ENCODE measurements at places on chromosomes 5 and 9.

GRCh38 chr9:91680106-91680505, 256.5 kb upstream of the NFIL3 start:
- no peak for DNase-seq

- peak; percentile 96 for DNase-seq
Measured at GRCh38 chr9:136051837-136052471, 43.1 kb downstream of the NACC2 start.

DNA sequence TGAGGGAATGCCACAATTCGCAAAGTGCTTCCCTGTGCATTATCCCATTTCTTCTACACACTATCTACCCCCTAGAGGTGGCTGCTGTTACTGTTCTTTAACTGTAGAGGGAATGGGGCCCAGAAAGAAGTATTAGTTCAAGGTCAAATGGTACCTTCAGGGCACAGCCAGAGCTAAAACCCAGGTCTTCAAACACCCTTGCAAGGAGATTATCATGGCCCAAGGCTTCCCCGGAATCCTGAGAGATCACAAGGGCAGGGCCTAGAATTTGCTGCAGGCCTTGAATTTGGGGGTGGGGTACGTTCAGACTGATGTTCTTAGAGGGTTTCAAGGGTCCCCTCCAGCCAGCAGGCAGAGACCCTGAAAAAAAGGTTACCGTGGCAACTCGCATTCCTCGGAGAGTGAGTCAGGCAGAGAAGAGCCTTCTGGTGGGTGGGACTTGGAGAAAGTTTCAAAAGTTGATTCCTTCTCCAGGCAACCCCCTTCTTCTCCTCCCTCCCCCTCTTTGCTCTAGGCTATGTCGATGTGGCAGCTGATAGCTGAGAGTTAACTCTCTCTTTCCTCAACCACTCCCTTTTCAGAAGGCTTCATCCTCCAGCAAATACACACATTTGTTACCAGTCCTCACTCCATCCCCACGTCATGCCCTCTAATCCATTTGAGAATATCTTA, 1.9 kb downstream of the SPARC start:
- DNase-seq: peak; percentile 88

- DNase-seq: no peak
Measured at GRCh38 chr5:164998590-164998989, 1493.2 kb downstream of the MAT2B start.

- no peak for DNase-seq
Measured at GRCh38 chr5:76385540-76385939, 17.5 kb upstream of the IQGAP2 start.

DNA sequence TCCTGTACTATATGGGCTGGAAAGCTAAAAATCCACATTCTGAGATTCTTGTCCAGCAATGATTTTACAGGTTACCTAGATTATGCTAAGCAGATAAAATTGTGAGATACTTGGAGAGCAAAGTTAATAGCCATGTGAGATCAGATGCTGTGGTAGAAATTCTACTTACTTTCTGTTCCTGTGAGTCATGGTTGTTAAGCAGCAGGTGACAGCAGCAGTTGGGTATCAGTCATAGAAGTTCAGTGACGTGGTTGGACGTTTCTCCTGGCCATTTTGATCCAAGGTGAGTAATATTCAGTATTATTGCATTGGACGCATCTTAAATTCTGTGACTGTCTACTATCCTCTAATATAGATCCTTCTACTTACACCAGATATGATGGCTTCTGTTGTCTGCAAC, 524.5 kb downstream of the TMEM38B start:
- DNase-seq: peak; percentile 46

- no peak for DNase-seq
Measured at GRCh38 chr5:170338933-170339779, 41.6 kb upstream of the LCP2 start.

DNA sequence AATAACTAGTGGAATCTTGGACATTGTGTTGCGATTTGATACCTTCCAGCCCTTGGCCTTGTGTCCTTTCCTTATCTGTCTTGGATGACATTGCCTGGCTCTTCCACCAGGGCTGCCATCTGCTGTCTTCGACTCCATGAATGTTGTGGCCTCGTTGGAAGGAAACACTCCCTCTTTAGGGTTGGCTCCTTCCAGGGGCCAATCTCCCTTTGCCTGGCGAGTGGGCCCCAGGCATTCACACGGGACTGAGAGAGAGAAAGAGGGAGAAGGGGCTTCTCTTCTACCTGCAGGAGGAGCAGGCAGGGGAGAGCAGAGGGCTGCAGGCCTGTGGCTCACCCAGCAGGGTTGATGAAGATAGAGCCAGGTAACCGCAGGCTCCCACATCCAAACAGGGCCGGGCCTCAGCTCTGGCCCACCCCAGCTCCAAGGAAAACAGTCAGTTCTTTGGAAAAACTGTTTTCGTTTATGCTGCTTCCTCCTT, 31.3 kb downstream of the FGF1 start:
- no peak for DNase-seq

- DNase-seq: peak; percentile 39
Measured at GRCh38 chr9:121199921-121200320, 1.7 kb downstream of the RAB14 start.

- DNase-seq: peak; percentile 14
Measured at GRCh38 chr5:91443023-91443422, 59.9 kb upstream of the ARRDC3 start.

- no peak for DNase-seq
Measured at GRCh38 chr5:172945151-172945550, 14.1 kb upstream of the RPL26L1 start.

GRCh38 chr9:92590377-92590776, 54.6 kb upstream of the ECM2 start:
- no peak for DNase-seq

DNA sequence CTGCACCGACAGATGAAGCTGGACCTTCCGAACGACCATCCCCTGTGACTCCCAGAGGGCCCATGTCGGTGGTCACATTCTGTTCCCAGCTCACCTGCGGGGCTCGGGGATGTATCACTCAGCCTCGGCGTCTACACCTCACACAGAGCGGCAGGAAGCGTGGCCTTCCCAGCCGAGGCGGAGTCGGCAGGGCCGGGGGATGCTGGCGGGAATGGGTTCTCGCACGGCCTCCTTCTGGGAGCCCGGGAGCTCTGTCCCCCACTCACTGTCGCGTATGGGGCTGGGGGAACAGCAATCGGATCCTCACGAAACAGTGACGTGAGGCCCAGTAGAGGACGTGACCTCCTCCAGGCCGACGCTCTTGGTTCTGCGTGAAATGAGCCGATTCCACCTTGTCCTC, 20.4 kb downstream of the NACC2 start:
- DNase-seq: no peak

- no peak for DNase-seq
Measured at GRCh38 chr5:43274435-43275114, 38.6 kb downstream of the HMGCS1 start.

DNA sequence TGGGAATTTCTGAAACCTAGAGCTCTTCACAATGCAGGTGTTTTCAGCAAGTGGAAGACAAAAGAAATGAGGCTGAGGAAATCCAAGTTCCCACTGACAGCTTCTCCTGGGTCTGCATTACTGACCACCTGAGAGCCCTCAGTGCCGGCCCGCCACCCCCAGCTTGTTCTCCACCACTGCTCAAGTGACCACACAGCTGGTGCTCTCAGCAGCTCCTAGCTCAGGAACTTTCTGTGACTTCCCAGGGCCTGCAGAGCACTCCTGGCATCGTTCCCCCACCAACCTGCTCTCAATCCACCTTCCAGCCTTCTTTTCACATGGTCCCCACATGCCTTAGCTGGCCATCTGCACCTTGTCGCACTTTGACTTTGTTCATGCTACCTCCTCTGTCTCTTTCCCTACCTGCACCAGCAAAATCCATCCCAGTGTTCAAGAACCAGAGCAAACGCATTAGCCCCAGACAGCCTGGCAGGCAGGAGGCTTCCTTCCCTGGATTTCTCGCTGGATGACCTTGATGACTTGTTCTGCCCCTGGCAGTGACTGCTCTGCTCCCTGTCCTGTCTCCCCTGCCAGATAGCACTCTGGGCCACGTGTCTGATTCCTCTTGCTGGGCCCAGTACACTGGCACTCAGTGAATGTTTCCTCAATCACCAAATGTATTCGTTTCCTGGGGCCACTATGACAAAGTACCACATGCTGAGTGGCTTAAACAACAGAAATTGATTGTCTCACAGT, 35.1 kb upstream of the NANS start:
- DNase-seq: no peak

DNA sequence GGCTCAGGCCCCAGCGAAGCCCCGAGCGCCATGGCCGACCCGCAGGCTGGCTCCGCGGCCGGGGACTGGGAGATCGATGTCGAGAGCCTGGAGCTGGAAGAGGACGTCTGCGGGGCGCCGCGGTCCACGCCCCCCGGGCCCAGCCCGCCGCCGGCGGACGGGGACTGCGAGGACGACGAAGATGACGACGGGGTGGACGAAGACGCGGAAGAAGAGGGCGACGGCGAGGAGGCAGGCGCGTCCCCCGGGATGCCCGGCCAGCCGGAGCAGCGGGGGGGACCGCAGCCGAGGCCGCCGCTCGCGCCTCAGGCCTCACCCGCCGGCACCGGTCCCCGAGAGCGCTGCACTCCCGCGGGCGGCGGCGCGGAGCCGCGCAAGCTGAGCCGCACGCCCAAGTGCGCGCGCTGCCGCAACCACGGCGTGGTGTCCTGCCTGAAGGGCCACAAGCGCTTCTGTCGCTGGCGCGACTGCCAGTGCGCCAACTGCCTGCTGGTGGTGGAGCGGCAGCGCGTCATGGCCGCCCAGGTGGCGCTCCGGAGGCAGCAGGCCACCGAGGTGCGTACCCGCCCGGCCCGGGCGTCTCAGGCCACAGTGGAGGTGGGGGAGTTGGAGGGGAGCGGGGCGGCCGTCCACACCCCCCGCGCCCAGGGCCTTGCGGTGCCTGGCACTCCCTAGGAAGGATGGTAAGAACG, 1.6 kb downstream of the DMRT2 start:
- peak; percentile 35 for DNase-seq

- peak; percentile 88 for DNase-seq
Measured at GRCh38 chr5:68277431-68277830, 61.9 kb downstream of the PIK3R1 start.

GRCh38 chr9:133355881-133356357, 368 bp downstream of the SURF1 start:
- no peak for DNase-seq

GRCh38 chr9:76433406-76433805, 25.6 kb upstream of the GCNT1 start:
- no peak for DNase-seq

DNA sequence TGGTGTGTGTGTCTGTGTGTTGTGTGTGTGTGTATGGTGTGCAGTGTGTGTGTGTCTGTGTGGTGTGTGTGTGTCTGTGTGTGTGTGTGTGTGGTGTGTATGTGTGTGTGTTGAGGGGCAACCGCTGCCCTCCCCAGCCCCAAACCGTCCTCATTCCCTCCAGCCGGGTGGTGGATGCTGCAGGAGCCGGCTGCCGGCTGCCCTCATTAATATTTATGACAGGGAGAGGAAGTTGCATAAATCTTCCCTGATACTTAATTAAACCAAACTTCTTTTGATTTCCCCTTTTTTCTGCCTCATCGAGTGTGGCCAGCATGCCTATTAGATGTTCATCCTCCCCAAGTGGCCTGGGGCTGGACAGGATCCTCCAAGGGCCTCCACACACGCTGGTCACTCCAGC, 121.4 kb upstream of the MVB12B start:
- DNase-seq: no peak

GRCh38 chr5:169688106-169688505, 51.0 kb downstream of the DOCK2 start:
- DNase-seq: no peak

DNA sequence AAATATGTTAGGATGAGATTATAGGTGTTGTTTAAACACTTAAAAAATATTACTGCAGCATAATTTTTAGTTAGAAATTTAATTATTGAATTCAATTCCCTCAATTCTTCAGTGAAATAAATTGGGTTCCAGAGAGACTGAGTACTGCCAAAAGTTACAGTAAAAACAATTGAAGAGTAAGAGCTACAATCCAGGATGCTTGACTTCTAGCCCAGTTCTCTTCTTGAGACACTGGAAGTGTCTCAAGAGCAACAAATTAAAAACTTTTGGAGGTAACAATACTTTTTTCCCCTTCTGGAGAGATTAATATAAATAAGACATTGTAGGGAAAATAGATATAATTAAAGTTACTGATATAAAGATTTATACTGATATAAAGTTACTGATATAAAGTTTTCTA, 8.3 kb downstream of the ITGA1 start:
- DNase-seq: no peak

- DNase-seq: no peak
Measured at GRCh38 chr9:99931155-99931840, 24.8 kb downstream of the STX17 start.

GRCh38 chr5:155270725-155271124, 257.2 kb downstream of the KIF4B start:
- peak; percentile 78 for DNase-seq

DNA sequence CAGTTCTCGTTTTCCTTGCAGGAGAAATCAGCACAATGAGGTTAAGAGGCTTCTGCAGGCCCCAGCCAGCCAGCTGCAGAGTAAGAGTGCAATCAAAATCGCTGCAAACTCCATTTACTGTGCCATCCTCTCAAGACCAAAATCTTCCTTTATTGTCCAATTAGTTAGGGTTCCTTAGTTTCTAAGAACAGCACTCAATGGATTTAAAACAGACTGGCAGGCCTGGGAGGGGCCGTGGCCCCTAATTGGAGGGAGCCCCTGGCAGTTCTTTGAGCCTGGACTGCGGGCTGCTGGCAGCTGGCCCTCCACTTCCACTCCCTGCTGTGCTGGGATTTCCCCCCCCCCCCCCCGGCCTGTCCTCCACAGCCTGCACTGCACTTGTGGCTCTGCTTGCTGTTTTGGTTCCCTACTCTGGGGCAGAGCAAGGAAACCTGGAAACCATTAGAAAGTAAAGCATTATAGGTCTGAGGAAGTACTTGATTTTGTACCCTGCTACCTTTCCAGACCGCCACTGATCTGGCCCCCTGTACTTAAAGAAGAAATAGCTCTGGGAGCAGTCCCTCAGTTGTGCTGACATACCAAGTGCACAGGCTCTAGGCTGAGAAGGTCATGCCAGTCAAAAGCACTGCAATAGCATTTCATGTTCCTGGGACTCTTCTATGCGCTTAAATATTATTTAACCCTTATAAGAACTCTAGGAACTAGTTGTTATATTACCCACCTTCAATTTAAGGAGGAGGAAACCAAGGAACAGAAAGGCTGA, 129.0 kb downstream of the APBA1 start:
- no peak for DNase-seq

- DNase-seq: no peak
Measured at GRCh38 chr5:141632650-141633049, 4.0 kb downstream of the HDAC3 start.

GRCh38 chr5:104023739-104024138, 461.1 kb upstream of the NUDT12 start:
- no peak for DNase-seq

DNA sequence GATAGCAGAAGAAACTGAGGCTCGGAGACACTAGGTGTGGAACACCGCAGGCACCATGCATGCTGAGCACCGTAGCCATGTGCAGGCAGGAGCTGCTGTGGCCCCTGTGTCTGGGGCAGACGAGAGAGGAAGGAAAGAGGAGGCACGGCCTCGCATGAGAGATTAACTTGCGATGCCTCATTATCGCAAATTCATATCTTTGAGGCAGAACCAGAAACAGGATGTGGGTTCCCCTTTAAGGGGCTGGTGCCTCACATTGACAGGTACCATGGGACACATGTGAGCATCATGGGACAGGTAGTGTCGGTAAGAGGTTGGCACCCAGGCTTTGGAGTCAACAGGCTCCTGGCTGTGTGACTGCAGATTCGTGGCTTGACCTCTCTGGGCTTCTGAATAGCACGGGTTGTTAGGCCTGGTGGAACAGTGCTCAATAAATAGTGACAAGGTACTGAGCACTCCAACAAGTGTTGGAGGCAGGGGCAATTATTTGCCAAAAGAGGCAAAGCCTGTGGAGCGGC, 40.8 kb downstream of the NAIF1 start:
- DNase-seq: no peak

Measured in mammary epithelial cell (primary cell).